ENCODE measurements at places on chromosomes 3 and 15. TPM values are rescaled to one million over a fixed set of nuclear protein-coding genes. Genes with fewer than 3 reads are reported as not detected.

Gene PPP1R14D
- not detected for total RNA-seq

Gene ANKUB1
- 0.82 TPM for total RNA-seq

Gene NAA80
- total RNA-seq: 14.3 TPM

Gene CCDC39
- not detected for total RNA-seq

Gene TRAT1
- total RNA-seq: not detected

Gene IFRD2
- 166 TPM for total RNA-seq

Gene SEMA3B
- total RNA-seq: 1.1 TPM

Gene CSTA
- total RNA-seq: 336 TPM

Gene IL1RAP
- 33.1 TPM for total RNA-seq

Gene STX19
- total RNA-seq: 0.18 TPM

Gene MORC1
- not detected for total RNA-seq

Gene LRRIQ4
- total RNA-seq: 0.04 TPM

Gene ROPN1
- not detected for total RNA-seq

Gene CAMK2N2
- 0.42 TPM for total RNA-seq

Gene PRR20G
- not detected for total RNA-seq

Gene GOLGA6L7
- not detected for total RNA-seq

Measured in foreskin keratinocyte (primary cell).